ENCODE measurements at places on chromosomes 12 and 14. TPM values are rescaled to one million over a fixed set of nuclear protein-coding genes. Genes with fewer than 3 reads are reported as not detected.

The CD27 gene
- polyA plus RNA-seq = 0.71 TPM

DNA sequence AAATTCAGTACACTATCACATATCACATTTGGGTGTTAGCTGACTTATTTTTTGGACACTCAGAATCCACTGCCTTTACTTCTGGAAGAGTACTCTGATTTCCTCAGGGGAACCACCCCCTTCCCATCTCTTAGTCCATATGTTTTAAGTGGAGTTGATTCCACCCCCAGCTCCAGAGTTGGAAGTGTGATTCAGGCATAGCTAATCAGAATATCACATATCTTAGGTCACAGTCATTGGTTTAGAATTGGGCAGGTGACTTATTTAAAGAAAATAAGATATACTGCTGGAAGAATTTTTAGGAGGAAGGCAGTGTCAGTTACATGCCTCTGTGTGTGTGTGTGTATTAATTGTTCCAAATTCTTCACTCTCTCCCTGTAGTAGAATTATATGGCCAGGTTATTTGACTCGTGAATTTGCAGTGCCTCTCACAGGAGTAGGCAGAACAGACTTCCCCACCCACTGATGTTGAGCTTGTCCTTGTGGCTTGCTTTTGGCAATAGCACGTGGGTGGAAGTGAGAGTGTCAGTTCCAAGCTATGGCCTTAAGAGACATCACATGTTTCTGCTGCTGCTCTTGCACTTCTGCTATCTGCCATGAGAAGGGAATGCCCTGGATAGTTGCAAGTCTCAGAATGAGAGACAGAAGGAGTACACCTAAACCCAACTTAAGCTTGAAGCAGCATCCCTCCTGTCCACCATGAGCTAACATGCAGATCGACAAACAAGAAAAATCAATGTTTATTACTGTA, 6.4 kb upstream of the GAS2L3 start:
- DNase-seq = no peak

- no peak for DNase-seq
Observed at GRCh38 chr12:124792961-124793441, 70.7 kb downstream of the SCARB1 start.

DNA sequence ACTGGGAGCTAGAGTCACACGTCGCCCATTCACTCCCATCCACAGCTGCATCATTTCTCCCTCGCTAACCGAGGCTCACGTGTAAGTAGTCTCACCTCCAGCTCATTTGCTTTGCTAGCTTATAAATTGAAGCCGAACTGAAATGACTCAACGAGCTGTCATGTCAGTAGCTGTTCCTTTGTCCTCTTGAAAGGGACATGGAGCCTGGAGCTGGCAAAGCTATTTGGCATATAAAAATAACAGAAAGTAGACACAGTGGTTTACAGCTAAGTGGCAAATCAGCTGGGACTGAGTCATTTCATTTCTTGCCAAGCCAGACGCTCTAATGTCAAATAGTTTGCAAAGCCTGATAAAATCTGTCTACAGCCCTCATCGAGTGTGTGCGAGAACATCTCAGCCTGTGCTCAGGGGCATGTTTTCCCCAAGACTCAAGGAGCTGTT, 114.4 kb upstream of the TMEM233 start:
- DNase-seq = no peak

GRCh38 chr12:85920324-85920947, 46.3 kb downstream of the NTS start:
- no peak for DNase-seq

The SMOC1 gene
- 4.2 TPM for polyA plus RNA-seq

- DNase-seq = no peak
Observed at GRCh38 chr12:22543246-22544037, 900 bp downstream of the C2CD5 start.

GRCh38 chr14:101063121-101063520, 159.6 kb upstream of the RTL1 start:
- no peak for DNase-seq

GRCh38 chr14:67541448-67542387, 8.6 kb downstream of the PLEKHH1 start:
- no peak for DNase-seq

GRCh38 chr12:2845280-2845679, 10.4 kb upstream of the NRIP2 start:
- DNase-seq = no peak

GRCh38 chr14:70887737-70888499, 19.3 kb upstream of the PCNX1 start:
- no peak for DNase-seq

DNA sequence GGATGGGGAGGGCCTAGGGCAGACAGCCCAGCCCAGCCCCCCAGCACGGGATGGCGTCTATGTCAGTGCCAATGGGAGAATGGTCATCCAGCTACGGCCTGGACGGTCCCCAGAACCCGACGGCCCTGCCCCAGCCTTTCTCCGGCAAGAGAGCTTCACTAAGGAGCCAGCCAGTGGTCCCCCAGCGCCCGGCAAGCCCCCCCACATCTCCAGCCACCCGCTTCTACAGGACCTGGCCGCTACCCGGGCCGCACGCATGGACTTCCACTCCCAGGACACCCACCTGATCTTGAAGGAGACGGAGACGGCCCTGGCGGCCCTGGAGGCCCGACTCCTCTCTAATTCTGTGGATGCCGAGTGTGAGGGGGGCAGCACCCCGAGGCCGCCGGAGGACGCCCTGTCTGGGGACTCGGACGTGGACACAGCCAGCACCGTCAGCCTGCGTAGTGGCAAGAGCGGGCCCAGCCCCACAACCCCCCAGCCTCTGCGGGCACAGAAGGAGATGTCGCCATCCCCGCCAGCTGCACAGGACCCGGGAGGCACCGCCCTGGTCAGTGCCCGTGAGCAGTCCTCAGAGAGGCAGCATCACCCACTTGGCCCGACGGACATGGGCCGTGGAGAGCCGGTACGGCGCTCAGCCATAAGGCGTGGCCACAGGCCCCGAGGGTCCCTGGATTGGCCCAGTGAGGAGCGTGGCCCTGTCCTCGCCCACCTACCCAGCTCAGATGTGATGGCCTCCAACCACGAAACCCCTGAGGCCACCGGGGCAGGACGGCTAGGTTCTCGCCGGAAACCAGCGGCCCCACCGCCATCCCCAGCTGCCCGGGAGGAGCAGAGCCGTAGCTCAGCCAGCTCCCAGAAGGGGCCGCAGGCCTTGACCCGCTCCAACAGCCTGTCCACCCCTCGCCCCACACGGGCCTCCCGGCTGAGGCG, 21.9 kb downstream of the CEP170B start:
- DNase-seq = no peak

Measured in hindlimb muscle (tissue), 1 donor.